Stimulated activated CD4-positive, alpha-beta T cell treated with anti-CD3 and anti-CD28 coated beads, Interleukin-12 subunit alpha, Interleukin-12 subunit beta, amount 100 ng/mL, for 48 hours (primary cell): ENCODE measurements at places on chromosomes 2 and 18.
A peak's percentile ranks its signal among the peaks of the same experiment; 100 is the strongest.

DNA sequence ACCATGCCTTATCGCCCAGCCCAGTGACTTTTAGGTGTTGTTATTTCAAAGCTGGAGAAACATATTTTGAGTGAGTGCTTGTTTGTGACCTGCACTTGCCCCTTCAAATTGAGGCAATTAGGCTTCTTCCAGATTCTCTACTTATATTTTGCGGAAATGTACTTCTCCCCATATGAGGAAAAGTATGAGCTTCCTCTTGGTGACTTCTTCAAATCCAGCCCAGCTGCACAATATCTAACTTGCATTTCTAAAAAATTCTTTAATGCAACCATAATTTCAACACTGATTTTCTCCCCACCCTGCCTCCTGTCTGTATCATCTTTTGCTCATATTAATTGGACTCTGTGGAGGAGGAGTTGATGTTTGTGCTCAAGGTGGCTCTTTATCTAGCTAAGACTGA is 391.2 kb upstream of the POU3F3 start:
- DNase-seq, result no peak

GRCh38 chr2:194822657-194823056 is 834.4 kb upstream of the SLC39A10 start:
- DNase-seq, result no peak

- no peak for DNase-seq
Measured at GRCh38 chr2:220512419-220512818, 885.0 kb downstream of the SLC4A3 start.

- no peak for DNase-seq
Measured at GRCh38 chr2:124584615-124585014, 559.5 kb downstream of the CNTNAP5 start.

GRCh38 chr2:160493227-160494028 is at the start of gene RBMS1:
Gene RBMS1 (minus strand): TSS chr2:160493807. CDS start chr2:160493363, 444 bp downstream.
- DNase-seq, result peak; percentile 13

GRCh38 chr2:237479747-237480146 is 7.3 kb upstream of the MLPH start:
- DNase-seq, result no peak
